ENCODE measurements at places on chromosomes 16 and 17.

- DNase-seq: no peak
Measured at GRCh38 chr17:7932483-7932891, 481 bp downstream of the CNTROB start.

DNA sequence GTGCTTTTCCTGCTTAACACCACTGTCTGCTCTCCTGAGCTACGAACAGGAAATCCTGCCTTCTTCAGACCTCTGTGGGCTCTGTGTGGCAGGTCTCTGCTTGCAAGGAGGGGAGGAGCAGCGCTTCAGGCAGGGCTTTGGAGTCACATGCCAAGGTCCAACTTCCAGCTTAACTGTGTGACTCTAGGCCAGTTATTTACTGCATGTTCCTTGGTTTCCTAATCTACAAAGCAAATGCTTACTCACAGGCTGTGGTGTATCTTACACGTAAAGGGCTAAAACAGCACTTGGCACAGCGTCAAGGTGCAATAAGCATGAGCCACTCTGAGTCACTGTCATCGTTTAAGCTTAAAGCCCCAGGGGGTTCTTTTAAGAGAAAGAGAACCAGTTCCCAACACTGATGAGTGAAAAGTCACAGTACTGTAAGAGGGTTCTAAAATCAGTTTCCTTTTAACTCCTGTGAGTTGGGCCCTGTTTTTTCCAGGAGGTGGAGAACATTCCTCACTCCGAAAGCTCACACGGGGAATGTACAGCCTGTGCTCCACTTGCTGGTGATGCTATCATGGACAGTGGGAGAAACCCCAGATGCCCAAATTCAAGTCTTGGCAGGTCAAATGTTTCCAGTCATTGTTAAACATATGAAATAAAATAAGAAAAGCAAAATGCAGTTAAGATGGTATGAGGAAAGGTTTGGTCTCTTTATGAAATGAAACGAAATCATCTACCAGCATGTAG is 54.1 kb upstream of the BCAR1 start:
- DNase-seq: no peak

GRCh38 chr17:29124135-29124924 is 55.9 kb downstream of the MYO18A start:
- DNase-seq: no peak

DNA sequence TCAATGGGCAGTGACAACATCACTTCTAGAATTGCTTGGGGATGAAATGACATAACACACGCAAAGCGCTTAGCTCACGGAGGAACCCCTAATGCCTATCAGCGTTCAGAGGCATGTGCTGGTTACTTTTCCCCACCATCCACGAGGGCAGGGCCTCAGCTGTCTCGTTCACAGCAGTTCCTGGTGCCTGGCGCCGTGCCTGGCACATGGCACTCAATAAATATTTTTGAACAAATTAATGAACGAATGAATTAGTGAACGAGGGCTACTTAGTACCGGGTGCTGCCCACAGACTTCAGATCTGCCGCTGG is 14.1 kb upstream of the CIBAR2 start:
- DNase-seq: no peak

- DNase-seq: no peak
Measured at GRCh38 chr16:73069581-73070262, 21.8 kb upstream of the ZFHX3 start.
